Activated CD4-positive, alpha-beta T cell treated with anti-CD3 and anti-CD28 coated beads, Interleukin-2, amount 50 U/mL, for 1 hour (primary cell): ENCODE measurements at places on chromosomes 3 and 15.
A peak's percentile ranks its signal among the peaks of the same experiment; 100 is the strongest.

DNA sequence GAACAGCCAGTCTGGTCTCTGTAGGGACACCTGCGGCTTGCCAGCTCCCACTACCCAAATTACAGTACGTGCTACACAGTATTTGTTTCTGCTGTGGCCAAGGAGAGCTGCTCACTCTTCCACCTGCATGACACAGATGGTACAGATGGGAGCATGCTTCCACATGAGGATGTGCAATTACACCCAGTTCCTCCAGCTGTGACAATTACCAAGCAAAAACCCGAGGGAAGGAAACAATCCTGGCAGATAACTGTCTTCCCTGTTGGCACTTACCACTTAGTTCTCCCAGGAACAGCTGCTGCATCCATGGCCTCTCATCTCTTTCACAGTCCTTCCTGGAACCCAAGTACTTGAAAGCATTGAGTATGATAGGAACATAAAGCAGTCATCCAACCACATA is 34.4 kb downstream of the DET1 start:
- no peak for DNase-seq

DNA sequence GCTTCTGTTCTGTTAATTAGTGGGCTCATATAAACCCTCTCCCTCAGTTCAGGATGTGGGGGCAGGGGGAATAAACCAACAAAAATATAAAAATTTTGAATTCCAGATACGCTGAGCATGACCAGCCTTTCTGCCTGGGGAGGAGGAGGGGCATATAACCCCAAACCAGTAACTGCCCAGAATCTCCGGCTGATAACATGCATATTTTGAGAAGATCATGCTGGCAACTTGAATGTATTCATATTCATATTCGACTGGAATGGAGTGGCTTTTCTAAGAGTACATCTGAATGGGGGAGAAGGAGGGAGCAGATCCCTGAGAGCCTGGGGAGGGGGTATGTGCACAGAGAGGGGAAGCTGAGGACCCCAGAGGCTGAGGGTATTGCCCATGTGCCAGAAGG is 54.5 kb upstream of the LCTL start:
- DNase-seq, result no peak

GRCh38 chr15:40357723-40358470 is at the start of gene DISP2:
TSS of gene DISP2 (plus strand) at chr15:40358219. CDS start at chr15:40358322, 103 bp downstream.
- peak; percentile 89 for DNase-seq

DNA sequence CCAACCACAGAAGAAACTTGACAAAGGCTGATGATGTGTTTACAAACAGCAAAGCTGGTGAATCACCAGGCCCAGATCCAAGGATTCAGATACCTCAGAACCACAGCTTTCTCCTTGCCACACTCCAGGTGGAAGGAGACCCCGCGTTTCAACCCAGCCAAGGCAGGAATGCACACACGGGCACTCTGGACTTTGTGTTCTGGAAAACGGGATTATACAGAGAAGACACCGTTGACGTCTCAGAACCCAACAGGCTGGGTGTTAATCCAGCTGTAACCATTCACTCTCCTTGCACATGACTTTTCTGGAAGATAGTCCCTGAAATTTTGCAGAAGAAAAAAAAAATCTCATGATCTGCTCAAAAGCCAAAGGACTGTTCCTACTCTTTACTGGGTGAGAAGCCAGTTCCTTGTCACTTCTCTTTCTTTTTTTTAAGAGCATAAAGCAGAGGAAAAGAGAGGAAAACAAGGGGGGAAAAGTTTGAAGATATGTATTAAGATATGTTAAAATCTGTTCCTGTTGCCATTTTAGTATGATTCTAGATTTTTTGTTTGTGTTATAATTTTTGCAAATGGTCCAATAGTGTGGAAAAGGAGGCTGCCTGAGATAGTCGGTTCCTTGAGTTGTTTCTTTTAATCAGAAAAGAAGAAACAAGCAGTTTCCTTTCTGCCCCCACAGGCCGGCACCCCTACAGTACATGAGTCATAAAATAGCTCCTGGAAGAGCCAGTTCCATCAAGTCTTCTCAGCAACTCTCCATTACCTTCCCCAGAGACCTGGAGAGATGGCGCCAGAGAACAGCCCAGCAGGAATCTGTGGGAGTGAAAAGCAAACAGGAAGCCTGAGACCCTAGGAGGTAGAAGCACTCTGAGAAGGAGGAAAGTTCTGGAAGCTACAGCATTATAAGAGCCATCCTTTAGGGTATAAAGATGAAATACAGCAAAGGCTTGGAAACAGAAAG is 73.1 kb downstream of the RORA start:
- no peak for DNase-seq

DNA sequence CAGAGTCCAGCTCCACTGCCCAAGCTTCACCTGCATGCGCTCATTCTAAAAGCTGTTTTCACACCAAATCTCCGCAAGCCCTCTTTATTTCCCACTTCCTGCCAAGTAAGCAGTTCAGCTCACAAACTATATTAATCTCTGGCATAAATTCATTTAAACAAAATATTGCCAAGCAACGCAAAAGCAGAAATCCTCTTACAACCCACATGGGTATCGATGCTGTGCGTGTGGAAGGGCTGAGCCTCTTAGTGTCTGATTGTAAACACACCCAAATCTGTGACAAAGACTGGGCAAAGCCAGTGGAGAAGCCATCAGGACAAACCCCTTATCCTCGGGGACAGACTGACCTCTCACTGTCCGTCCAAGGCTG is 124.3 kb upstream of the ATP2B2 start:
- no peak for DNase-seq

- no peak for DNase-seq
These were observed 37.0 kb upstream of the TNFAIP8L3 start for GRCh38 chr15:51131596-51132290.

DNA sequence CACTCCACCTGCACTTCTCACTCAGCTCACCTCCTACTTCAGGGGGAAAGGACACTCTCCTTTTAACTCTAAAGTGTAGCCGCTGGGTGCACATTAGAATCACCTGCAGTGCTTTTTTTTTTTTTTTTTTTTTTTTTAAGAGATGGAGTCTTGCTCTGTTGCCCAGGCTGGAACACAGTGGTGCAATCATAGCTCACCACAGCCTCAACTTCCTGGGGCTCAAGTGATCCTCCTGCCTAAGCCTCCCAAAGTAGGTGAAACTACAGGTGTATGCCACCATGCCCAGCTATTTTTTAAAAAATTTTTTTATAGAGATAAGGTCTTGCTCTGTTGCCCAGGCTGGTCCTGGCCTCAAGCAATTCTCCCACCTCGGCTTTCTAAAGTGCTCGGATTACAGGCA is 20.8 kb downstream of the GRAMD2A start:
- DNase-seq, result no peak

DNA sequence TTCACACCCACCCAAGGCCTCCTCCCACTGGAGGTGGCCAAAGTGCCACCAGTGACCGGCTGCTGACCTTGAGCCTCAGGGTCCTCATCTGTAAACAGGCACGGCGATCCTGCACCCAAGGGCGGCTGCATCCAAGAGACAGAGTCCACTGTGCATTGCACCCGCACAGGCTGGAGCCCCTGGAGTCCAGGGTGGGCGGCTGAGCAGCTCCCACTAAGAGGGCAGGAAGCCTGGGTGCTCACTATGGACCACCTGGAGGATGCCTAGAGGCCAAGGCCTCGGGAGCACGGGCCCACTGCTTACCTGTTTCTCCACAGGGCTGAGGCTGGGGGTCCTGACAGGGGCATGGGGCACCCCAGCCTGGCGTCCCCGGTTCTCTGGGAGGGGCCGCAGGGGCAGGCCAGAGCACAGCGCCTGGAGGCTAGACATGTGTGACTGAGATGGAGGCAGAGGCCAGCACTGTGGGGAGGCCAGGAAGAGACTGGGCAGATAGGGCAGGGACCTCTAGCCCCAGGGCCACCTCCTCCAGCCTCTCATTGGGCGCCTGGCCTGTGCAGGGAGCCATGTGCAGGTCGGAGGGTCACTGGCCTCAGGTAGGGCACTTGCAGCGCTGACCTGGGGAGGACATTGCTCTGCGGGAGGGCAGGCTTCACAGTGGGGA is at the start of gene UROC1:
TSS of gene UROC1 (minus strand) at position 483 of the 661 bp plus-strand sequence. CDS start at position 429, 54 bp downstream.
- no peak for DNase-seq

DNA sequence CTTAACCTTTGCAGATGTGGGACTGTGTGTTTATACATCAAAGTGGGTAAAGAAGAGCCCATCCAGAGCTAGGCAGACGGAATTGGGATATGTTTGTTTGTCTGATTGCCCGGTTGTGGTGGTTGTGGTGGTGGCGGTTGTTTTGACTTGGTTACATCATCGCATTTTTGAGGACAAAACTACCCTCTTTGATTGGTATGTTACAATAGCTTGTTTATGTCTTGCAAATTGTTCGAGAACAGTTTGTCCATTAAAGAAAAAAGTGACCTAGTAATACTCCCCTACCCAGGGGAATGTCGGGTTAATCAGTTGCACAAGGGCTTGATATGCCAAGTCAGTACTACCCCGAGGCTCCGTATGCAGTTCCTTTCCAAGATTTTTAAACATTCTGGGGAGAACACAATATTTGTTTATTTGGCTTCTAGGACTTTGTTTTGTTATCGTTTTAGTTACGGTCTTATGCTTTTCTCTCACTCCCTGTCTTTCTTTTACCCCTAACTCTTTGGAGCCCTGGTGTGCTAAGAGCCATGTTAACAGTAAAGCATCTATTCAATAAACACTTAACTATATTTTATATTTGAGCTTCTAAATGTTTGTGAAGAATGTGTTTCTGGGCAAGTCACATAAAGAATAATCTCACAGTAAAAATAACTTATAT is 315.4 kb downstream of the LPP start:
- DNase-seq, result no peak

DNA sequence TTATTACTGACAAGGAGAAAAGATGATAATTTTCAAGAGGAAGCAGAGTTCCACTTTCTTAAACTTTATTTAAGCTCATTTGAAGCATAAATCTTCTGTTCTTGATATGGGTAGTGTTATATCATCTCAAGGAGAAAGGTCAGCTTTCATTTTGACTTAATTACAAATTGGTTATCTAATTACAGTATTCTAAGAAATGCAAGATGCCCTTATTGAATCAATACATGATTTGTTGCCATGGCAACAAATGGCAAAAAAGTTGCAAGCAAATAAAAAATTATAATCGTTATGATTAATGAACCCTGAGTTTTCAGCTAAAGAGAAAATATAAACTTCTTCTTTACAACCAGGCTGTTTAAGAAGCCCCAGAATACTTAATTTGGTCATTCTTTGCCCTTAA is 622.7 kb downstream of the RBMS3 start:
- DNase-seq, result no peak

DNA sequence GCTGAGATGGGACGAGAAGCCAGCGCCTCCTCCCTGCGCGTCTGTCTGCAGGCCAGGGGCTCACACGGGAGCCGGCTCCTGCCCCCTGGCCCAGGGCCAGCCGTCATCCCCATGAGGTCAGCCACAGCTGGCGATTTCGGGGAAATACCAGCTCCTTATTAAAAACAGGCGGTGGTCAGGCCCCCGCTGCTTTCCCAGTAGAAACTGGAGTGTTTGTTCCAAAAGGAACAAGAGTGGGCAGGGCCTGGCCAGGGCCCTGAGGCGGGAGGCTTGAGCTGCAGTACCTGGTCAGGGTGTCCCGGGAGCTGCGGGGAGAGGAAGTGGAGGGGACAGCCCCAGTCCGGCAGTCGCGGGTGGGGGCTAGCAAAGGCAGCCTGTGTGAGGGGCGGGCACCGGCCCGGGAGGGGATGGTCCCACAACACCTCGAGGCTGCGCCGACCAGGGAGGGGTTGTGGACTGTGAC is 17.8 kb downstream of the MYL3 start:
- no peak for DNase-seq

GRCh38 chr3:34106379-34106778 is 307.9 kb downstream of the PDCD6IP start:
- no peak for DNase-seq

GRCh38 chr3:129441782-129442181 is 1.8 kb downstream of the IFT122 start:
- DNase-seq, result no peak

GRCh38 chr3:166456286-166456685 is 619.1 kb upstream of the BCHE start:
- DNase-seq, result no peak

- DNase-seq, result no peak
These were observed 156.8 kb downstream of the LSAMP start for GRCh38 chr3:116288485-116288884.

DNA sequence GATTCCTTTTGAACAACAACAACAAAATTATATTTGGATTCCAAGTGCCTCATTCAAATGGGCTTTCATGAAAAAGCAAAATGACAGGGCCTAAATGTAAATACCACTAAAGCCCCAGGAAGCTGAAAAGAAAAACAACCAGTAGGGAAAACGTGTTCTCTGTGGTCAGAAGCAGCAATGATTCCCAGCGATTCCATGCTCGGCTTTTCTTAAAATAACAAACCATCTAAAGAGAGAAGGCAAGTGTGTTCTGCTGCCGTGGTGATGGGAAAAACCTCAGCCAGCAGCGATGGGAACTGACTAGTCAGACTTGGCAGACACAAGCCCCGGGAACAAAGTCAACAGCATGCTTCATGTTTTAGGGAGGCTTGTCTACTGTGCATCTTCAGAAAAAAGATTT is 153.6 kb downstream of the TNIK start:
- DNase-seq, result no peak
